ENCODE measurements at places on chromosomes 7 and 10. TPM values are rescaled to one million over a fixed set of nuclear protein-coding genes. Genes with fewer than 3 reads are reported as not detected.

Gene DNAJC12
- total RNA-seq: 0.20 TPM

Gene COBL
- total RNA-seq: not detected

Gene SFXN4
- total RNA-seq: 15.9 TPM

Gene COL13A1
- total RNA-seq: 33.5 TPM

Gene RASA4B
- 14.9 TPM for total RNA-seq

Gene PCDH15
- not detected for total RNA-seq

Gene LAMB4
- total RNA-seq: not detected
